ENCODE measurements at places on chromosomes 5 and 9.

DNA sequence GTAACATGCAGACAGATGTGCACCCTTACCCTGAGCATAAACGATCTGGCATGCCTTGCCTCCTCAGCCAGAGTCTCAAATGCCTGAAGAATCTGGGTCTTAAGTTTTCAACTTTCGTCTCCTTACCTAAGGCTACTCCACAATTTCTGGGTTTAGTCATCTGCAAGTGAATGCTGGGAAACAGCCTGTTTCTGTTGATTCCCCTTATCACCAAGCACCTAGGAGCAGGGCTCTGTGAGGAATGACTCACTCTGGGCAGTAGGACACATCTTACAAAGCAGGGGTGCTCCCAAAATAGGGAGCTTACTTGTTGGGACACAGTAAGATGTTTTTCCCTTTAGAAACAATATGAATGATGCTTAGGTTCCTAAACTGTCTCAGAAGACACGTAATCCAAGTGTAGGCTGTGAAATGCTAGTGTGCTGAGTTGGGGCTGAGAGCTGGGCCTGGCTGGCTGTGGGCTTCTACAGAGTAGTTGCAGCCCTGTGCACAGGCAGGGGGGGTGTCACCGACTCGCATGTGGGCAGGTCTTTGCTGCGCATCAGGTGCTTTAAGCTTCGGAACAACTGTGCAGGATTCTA lies 58.0 kb downstream of the DAP start:
- no peak for DNase-seq

- DNase-seq, result no peak
Observed at GRCh38 chr9:123105490-123105889, 72.0 kb downstream of the GPR21 start.

- DNase-seq, result peak; percentile 41
Observed at GRCh38 chr5:134524826-134525682, at the start of gene JADE2. Gene JADE2 (plus strand): TSS chr5:134525670. CDS start chr5:134535858, 10,188 bp downstream.

DNA sequence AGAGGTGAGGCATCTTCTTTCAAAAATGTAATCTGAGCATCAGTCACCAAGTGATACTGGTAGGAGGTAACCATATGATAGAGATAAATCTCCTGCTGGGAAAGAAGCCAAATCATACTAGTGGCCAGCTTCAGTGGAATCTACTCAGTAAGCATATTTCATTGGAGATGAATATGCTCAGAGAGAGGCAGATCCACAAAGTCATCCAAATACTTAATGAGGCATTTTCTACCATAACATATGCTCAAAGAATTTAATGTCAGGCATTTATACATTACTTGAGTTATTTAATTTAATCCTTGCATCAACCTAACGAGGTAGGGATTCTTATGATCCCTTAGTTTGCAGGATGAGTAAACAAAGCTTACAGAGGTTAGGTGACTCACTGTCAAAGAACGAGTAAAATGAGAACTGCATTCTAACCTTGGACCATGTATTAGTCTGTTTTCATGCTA lies 50.9 kb upstream of the DMRTA1 start:
- no peak for DNase-seq

- DNase-seq, result no peak
Observed at GRCh38 chr5:113748403-113748802, 234.9 kb downstream of the YTHDC2 start.

GRCh38 chr9:79564105-79564504 lies 7.7 kb upstream of the TLE4 start:
- no peak for DNase-seq

DNA sequence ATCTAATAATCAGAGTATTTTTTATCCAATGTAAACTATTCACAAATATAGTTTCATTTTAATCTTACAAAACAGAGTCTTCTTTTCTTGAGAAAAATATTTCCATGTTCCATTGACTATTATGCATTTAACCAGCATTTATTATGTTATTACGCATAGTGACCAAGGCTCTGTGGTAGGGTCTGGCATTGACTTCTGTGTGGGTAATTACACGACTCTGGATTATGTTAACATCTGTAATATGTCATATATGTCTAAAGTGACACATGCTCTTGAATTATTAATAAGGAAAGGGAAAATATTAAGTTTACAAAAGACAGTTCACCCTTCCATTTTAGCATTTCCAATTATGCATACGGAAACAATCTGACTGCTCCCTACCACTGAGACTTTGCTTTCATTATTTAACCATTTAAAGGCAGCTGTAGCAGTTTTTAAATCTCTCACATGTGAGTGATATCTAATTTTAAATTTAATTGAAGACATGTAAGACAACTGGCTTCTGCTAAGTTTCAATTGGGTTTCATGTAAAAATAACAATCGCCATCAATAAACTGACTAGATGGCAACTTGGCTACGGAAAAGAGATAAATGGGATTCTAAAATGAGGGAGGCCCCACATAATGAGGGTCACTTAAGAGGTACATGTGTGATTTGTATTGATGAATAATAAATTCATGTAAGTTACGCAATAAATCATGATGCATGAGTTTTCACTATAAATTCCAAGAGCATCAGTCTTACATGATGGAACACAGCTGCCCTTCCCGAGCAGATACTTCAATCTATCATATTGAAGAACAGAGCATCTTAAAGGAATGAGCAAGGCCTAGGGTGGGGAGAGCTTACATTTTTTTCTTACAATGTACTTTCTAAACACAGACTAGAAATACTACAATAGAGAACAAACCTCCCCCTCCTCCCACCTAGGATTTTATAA lies 1056.8 kb downstream of the MAT2B start:
- DNase-seq, result no peak

- DNase-seq, result no peak
Observed at GRCh38 chr5:69292306-69292705, 40.3 kb downstream of the CCDC125 start.

GRCh38 chr5:64451551-64451950 lies 54.3 kb upstream of the RGS7BP start:
- no peak for DNase-seq

DNA sequence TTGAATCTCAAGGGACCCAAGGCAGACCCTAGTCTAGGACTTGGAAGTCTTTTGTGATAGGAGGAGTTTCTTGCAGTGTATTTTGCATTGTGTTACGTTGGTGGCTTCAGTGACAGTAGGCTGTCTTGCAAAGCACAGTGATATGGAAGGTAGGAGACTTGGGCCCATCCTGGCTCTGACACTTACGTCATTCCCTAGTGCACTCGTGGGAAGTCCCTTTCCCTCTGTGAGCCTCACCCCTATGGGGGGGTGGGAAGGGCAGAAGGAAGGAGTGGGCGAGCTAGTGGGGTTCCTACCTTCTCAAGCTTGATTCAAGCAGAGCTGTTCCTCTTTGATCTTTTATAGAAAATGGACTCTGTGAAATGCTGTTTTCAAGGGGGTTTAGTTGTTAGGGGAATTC lies 9.2 kb upstream of the TEX53 start:
- DNase-seq, result no peak

GRCh38 chr5:153794327-153794726 lies 244.4 kb downstream of the FAM114A2 start:
- DNase-seq, result no peak

DNA sequence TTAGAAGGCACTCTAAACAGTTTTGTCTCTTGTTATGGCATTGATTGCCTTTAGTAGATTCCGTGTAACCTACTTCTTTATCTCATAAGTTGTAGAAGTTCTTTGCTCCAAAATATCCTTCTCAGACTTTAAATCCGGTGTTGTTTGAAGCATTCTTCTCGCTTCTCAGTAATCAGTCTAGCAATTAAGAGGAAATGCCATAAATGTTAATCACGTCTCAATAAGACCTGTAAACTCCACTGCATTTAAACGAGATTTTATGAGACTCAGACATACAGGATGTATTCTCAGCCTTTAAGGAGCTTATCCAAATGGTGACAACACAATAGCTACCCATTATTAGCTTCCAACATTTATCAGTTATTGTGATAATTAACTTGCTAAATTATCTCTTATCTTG lies 7.7 kb upstream of the C5 start:
- no peak for DNase-seq

- DNase-seq, result no peak
Observed at GRCh38 chr9:108444400-108445358, 411.1 kb downstream of the ACTL7B start.

DNA sequence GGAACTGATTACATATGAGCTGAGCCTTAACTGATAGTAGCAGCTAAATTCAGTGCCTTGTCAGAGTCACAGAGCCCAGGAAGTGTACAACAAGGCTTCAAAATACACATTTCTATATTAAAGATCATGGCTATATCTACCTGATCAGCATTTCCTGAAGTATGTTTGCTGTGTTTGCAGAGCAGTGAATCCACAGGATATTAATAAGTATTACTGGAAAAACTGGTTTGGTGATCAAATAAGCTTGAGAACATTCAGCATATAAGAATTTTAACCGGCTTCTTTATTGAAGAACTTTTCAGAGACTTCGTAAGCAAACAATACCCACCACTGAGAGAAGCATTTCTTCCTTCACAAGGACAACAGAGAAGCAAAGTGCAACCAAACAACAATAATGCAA lies 227.0 kb downstream of the ELAVL2 start:
- DNase-seq, result no peak

- no peak for DNase-seq
Observed at GRCh38 chr5:171776770-171777759, 8.6 kb upstream of the SMIM23 start.

- DNase-seq, result no peak
Observed at GRCh38 chr5:115584501-115584900, 17.8 kb downstream of the TICAM2 start.

DNA sequence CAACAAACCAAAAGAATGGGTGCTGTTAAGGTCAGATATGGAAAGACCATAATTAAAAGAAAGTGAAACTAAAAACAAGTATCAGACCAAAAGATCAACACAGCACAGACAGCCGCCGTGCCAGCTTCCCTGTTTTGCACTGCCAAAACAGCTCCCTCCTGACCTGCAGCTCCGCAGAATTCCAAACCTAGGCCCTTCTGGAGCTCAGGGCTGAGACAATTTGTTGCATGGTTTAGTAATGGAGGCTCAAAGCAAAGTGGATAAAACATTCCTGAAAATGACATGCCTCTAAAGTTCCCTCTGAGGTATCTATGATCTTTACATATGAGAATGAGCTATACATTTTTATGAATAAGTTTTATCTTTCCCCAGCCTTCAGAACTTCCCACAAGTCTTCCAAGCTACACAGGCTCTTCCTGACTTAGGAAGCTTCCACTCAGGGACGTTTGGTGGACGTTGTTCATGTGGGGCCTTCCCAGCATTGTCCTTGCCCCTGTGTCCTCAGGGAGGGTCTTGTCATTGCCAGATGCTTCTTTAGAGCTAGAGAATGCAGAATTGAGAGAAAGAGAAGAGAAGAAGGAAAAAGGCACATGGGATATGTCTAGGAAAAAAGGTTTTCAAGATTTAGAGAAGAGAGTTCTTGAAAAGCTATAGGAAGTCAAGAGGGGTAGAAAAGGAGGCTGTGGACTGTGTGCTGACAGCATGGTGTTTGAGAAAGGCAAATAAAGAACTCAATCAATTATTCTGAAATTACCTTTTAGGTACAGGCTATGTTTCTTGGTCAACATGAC lies 28.4 kb upstream of the SSBP2 start:
- no peak for DNase-seq

GRCh38 chr5:29230591-29230990 lies 1962.9 kb upstream of the CDH6 start:
- DNase-seq, result no peak

- DNase-seq, result no peak
Observed at GRCh38 chr9:115633104-115633503, 515.1 kb upstream of the TNC start.

GRCh38 chr5:169744336-169744735 lies 107.3 kb downstream of the DOCK2 start:
- no peak for DNase-seq

GRCh38 chr5:123950701-123951581 lies 439.0 kb downstream of the CSNK1G3 start:
- no peak for DNase-seq

- DNase-seq, result no peak
Observed at GRCh38 chr5:126953640-126954039, 76.7 kb downstream of the MARCHF3 start.

DNA sequence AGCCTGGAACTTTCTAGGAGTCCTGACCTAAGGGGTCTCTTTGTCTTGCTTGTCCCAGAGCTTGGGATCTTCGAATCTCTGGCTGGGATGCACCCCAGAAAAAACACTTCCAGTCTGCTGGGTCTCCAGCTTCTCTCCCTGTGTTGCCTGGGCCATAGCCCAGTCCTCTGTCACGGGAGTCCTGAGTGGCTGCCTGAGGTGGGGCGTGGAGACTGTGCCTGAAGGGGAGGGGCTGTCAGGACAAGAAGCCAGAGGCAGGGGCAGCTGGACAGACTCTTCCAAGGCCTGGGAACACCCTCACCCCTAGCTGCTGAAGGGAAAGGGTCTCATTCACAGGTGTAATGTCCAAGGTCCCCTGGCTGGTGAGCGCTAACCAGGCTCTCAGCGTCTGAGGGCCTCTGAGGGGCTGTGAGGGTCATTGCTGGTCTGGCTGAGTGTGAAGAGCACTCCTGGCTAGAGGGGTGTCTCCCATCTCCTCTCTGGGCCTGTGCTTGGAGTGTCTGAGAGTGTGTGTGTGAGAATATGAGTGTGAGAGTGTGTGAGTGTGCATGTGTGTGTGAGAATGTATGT lies 20.4 kb upstream of the COL27A1 start:
- no peak for DNase-seq

DNA sequence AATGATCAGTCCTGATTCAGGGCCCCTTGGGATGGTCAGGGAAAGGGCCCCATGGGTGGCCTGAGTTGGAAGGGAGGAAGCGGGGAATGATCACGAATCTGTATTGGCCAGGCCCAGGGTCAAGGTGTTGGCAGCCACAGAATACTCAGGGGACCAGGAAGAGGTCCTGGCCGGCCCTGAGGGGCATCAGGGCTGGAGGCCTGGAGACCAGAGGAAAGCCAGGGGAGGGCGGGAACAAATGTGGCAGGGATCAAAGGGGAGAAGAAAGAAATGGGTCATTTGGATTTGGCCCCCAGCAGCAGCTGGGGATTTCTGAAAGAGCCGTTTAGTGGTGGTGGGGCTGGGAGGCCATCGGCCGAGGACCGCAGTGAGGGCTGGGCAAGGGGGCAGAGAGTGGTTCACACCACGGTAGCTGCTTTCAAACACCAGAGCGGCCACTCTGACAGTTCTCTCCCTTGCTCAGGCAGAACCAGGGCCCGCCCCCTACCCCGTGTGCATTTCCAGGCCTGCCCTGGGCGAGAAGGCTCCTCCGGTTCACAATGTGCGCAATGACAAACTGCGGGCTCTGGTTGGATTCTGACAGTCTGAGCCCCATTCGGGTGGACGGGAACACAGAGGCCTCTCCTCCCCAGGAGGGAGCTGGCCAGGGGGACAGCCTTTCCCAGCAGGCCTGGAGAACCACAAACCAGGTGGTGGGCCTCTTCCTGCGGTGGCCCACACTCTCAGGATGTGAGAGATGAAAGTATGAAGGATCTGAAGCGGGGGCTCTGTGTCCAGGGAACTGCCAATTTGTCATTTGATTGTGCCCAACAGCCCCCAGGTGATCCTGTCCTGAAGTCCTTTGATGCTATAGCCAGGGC lies 220.3 kb upstream of the IER5L start:
- DNase-seq, result no peak

- peak; percentile 42 for DNase-seq
Observed at GRCh38 chr5:74017786-74018211, 391.8 kb downstream of the ARHGEF28 start.

- DNase-seq, result no peak
Observed at GRCh38 chr5:171449426-171449825, 30.0 kb downstream of the FGF18 start.

Data from NCI-H1436 (cell line).